Kidney (tissue), 22 donors: ENCODE measurements at places on chromosomes 1 and 21.

GRCh38 chr1:154970631-154971340, at the start of gene SHC1:
Gene SHC1 (minus strand): TSS chr1:154970747. CDS start chr1:154970526, 221 bp downstream.
- DNase-seq, result peak; percentile 93

DNA sequence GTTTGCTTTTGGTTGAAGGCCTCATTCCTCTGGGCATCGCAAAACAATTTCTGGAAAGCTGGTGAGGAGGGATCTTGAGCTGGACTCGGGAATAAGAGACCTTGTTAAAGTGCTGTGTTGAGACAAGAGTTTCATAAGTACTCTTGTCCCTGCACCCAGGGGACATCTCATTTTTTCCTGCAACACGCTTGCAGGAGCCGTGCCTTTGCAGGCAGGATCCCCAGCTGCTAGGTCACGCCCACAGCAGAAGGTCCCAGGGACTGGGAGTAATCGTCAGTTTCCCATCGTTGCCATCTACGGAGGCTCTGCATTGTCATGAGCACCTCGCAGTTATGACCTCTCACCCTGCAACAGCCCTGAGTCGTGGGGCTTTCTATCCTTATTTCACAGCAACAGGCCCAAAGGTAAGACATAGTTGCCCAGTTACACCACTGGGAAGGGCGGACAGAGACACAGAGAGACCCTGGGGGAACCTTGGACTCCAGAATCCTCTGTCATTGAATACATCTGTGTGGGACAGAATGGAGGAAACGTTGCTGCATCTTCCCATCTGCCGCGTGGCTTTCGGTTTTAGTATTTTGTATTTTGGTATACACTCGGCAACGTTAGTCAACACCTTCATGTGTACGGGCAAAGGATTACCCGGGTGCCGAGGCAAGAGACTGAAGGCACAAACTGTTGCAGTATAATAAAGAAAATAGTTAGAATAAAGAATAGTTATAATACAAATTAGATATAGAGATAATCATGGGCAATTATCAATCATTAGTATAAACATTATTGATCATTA, 60.4 kb upstream of the DMRTB1 start:
- DNase-seq, result no peak

DNA sequence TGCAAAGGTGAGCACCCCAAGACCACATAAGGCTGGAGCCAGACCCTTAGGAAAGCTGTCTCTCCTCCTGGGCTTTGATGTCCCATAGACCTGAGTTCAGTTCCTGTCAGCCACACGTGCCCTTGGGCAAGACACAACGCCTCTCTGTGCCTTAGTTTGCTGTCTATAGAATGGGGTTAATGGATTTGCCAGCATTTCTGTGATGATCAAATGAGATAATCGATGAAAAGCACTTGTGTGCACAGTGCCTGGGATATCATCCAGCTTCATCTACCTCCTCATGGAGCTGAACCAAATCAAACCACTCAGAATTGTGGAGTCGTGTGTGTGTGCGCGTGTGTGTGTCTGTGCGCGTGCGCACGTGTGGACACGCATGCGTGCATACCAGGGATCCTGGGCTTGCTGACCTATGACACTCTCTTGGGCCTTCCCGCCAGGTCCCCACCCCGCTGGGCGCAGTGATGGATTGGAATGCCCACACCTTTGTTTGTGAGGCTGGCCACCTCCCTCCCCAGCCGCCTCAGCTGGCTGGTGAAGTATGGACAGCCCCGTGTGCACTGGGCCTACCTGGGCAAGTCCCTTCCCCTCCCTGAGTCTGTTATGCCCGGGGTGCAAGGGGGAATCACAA, 5.2 kb downstream of the TTC22 start:
- no peak for DNase-seq

DNA sequence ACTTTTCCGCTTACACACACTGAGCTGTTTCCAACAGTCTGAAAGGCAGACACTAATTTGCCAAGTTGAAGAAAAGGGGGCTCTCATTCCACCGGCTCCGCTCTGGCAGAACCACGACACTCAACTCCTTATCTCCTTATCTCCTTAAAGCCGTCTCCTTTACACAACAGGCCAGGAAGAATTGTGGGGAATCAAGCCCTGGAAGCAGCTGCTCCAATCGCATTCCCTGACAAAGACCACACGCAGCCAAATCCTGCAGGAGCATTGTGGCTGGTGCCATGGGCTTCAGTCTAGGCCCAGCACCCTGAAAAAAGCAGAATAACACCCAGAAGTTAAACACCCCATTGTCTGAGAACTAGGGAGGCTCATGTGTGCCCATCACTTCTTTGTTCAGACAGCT, 24.1 kb downstream of the SUSD4 start:
- no peak for DNase-seq

DNA sequence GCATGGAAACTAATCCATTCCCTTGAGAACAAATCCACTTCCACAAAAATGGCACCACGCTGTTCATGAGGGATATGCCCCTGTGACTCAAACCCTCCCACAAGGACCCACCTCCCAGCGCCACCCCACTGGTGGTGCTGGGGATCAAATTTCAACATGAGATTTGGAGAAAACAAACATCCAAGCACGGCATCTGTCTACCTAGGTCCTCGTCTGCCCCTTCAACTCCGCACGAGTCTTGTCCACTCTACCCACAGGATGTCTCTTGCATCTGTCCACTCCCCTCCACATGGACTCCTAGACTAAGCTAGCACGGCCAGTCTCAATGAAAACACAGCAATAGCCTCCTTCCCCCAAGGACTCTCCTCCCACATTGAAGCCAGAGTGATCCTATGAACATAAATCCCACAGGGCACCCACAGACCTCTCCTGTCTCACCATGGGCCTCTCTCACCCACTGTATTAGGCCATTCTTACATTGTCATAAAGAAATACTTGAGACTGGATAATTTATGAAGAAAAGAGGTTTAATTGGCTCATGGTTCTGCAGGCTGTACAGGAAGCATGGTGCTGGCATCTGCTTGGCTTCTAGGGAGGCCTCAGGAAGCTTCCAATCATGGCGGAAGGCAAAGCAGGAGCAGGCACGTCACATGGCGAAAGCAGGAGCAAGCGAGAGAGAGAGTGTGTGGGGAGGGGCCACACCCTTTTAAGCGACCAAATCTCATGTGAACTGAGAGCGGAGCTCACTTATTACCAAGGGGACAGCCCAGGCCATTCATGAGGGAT, 101.4 kb downstream of the TOMM20 start:
- DNase-seq, result no peak

- no peak for DNase-seq
Measured at GRCh38 chr1:29410476-29410875, 174.2 kb downstream of the PTPRU start.

DNA sequence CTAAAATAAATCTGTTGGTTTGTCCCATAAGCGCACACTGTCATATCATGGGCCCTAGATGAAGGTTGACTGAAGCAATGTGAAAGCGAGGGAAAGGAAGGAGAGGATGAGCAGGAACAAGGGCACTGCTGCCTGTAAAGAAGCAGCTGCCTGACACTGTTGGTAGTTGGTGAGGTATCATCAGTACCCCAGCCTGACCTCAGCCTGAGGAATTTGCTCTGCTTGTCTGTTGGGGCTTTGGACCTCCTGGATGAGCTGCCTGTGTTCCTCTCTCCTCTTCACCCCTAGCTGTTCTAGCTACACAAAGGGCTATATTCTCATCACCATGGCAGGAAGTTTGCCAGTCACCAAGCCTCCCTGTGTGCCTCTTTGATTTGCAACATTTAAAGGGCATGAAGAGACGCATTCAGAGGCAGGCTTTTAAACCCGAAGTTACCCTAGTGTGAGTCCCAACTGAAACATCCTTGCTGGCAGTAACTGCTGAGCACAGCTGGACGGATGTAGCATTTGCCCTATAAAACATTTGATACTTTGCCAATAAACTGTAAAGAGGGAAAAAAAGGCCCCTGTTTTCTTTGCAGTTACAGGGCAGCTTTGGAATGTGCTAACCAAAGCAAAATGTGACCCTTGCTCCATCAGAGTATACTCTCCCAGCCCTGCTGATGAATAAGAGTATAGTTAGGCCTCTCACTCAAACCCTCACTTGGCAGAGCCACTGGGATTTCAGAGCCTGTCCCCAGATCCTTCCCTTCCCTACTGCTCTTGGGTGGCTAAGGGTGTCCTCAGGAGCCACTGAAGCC, 22.2 kb upstream of the SPATA6 start:
- peak; percentile 39 for DNase-seq

GRCh38 chr1:87426463-87427249, 98.0 kb downstream of the LMO4 start:
- no peak for DNase-seq

- no peak for DNase-seq
Measured at GRCh38 chr1:211737115-211738035, 62.0 kb upstream of the NEK2 start.

- no peak for DNase-seq
Measured at GRCh38 chr1:170273291-170274130, 127.8 kb downstream of the NTMT2 start.
